ENCODE measurements at places on chromosomes 1 and 21.

DNA sequence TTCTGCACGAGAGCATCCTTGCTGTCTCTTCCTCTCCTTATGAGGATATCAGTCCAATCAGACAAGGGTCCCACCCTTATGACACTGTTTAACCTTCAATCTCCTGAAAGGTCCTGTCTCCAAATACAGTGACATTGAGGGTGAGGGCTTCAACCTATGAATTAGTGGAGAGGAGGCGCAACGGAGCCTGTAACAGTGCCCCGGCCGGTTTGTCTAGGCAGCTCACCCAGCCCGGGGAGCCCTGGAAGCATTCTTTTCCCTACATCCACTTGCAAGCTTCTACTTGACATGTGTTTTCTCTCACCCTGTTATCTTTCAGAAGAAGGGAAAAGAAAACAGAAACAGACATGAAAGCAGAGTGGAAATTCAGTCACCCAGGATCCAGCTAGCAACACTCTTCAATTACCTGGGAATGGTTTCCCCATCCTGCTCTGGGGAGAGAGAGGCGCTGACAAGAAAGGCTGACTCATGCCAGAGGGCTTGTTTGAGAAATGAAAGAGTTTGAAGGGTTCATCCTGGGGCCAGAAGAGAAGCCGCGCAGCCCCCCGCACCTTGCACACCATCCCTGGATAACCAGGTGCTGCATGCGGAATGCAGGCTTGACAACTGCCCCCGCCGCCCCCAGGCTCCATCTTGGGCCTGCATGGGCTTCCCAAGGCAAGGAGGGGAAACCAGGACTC, 394.9 kb downstream of the NPHP4 start:
- DNase-seq: no peak

- no peak for DNase-seq
Measured at GRCh38 chr1:61051719-61052394, 30.5 kb upstream of the NFIA start.

DNA sequence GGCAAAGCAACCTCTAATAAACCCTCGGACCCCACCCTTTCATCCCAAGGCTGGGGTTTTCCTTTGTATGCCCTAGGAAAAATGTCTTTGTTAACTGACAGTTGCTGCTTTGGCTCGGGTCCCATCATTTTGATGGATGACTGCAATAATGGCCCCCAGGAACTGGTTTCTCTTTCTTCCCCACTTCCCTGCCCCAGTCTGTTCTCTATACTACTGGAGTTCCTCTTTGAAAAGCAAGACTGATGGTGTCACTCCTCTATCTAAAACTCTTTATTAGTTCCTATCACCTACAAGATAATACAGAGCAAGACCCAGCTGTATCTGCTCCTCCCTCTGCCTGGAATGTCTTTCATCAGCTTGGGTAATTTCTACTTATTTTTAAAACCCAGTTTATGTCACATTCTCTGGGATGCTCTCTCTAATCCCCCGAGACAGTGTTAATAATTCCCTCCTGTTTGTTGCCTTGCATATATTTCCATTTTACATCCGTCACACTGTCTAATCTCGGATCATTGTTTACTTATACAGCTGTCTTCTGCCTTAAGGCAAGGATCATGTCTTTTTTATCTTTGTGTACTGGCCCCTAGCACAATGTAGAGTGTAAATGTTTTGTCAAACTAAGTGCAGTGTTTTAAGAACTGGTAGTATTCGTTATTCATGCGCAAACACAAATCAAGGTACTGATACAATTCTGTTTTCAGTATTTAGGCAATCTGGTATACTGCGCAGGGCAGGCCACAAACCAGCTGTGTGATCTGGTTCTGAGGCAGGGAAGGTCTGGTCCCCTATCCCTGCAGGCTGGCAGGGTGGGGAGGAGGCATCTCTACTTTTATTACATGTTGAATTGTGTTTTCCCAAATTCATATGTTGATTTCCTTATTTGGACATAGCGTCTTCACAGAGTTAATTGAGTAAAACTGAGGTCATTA, 16.1 kb downstream of the SLAMF1 start:
- DNase-seq: peak; percentile 48

DNA sequence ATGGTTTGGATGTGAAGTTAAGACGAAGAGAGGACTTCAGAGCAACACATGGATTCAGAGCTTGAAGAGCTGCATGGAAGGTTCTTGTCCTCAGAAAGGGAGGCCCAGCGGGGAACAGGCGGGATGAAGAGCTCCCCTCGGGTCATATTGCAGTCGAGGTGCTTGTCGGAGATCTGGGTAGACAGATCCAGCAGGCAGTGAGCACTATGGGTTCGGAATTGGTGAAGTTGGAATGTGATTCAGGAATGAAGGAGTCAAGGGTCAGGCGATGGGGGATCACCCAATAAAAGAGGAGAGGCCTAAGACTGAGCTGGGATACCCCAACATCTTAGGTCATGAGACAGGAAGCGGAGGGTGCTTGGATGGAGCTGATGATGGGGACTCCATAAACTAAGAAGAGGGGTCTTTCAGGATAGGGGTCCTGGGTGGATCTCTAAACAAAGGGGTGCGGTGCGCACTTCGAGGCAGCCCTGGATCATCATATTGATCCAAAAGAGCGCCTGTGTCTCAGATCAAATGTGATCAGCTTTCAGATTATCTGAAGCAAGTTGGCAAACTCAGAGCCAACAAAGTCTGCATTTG, 176.3 kb upstream of the VAMP3 start:
- DNase-seq: no peak

- no peak for DNase-seq
Measured at GRCh38 chr1:228547464-228547792, 60.2 kb downstream of the RNF187 start.

GRCh38 chr1:197017558-197018146, 40.3 kb downstream of the CFHR5 start:
- no peak for DNase-seq

DNA sequence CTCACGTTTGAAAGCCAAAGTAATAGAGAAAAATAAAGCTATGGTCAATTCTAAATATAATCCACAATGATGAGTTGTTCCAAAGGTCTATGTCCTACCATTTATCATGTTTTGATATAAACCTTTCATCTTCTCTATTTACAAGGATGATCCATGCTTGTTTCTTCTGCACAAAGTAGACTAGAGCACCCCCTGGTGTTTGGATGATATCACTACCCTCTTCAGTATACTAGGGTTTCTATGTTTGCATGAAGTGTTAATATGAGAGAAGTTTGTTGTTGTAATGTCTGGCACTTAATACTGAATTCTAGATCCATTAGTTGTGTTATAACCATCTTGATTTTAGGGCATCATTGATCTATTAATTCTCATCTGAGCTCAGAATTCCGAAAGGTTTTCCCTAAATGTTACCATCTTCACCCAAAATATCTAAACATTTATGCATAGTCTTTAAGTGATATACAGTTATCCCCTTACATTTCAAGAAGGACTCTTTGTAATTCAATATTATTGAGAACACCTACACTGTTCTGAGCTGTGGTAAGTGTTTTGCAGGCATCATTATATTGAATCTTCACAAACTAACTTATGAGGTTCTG, 21.1 kb downstream of the CLDN8 start:
- DNase-seq: peak; percentile 39

DNA sequence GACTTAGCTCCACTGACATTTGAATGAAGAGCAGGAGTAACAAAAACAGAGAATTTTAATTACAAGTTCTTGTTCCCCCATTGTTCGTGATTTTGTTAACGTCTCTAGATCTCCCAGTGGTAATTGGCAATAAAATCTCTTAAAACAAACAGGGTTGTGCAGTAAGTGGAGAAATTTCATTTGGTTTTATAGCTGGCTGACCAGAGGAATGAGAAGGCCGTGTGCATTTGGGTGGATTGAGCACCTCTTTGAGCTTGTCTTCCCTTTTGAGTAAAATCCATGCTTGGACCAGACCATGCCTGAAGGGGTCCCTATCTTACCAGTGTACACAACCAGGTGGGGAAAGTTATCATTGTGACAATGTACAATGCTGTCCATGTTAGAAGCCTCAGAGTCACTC, 137.8 kb downstream of the HIVEP3 start:
- no peak for DNase-seq

DNA sequence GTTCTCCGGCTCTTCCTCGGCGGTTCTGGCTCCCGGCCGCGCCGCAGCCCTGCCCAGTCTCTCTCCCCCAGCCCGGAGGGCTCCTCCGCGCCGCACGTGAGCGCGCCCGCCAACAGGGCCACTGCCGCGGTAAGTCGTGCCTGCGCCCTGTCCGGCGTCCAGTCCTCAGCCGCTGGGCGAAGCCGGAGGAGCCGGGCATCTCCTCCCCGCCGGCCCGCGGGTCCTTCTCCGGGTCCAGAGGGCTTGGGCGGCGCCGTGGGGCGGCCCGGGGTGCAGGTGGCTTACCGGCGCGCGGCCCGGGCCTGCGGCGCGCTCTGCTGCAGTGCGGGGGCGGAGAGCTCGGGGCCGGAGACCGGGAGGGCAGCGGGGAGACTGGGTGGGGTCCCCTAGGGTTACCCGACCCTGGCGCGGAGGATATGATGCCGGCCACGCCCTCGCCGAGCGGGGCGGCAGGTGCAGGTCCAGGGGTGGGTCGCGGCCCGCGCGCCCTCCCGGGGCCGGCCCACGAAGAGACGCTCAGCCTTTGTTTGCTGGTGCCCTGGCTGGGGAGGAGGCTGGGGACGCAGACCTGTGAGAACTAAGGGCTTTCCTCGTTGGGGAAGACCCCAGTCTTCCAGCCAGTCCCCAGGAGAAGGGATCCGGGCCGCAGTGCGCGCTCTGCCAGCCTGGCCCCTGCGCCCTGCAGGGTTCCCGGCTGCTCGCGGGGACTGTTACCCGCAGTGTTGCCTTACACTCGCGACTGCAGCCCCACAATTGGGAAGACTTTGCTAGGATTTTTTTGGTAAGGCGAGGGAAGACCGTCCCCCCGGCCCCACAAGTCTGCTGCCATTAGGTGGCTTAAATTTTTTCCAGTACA, at the start of gene DOP1B:
Gene DOP1B, plus strand, starts transcription at position 10 of the 856 bp plus-strand sequence. CDS start 7,910 bp downstream, outside the sequence.
- peak; percentile 64 for DNase-seq

GRCh38 chr1:195604287-195604686, 1004.0 kb downstream of the KCNT2 start:
- DNase-seq: no peak

GRCh38 chr1:245842106-245842505, 665.0 kb downstream of the SMYD3 start:
- DNase-seq: no peak

GRCh38 chr1:193270996-193271395, 84.6 kb upstream of the B3GALT2 start:
- no peak for DNase-seq

GRCh38 chr1:3258386-3259003, 189.5 kb downstream of the PRDM16 start:
- DNase-seq: no peak

DNA sequence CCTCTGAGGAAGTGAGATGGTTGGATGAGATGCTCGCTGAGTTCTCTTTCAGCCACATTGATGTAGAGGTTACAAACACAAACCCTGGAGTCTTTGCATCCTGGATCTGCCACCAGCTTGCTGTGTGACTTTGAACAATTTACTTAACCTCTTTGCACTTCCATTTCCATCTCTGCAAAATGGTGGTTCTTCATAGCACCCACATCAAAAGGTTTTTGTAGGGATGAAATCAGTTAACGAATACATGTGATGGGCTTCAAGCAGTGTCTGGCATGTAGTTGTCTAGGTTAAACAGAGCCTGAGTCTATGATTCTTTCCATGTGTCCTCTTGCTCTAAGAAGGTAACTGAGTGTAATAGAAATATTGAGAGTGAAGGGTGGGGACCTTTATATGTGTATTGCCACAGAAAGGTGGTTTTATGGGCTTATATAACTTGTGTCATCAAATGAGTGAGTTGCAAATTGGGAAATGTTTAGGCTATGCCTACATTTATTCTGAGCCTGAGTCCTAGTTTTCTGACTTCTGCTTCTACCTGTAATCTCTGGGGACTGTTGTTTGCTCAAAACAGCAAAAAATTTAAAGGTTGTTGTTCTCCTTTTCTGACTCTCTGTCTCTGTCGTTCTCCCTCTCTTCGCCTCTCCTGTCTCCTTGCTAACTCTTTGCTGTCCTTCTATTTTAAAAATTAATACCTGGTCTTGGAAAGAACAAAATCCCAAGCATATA, 27.3 kb upstream of the LRRN2 start:
- DNase-seq: no peak

- no peak for DNase-seq
Measured at GRCh38 chr1:56715156-56715555, 70.0 kb downstream of the PRKAA2 start.

GRCh38 chr1:164443836-164444235, 115.1 kb upstream of the PBX1 start:
- no peak for DNase-seq

DNA sequence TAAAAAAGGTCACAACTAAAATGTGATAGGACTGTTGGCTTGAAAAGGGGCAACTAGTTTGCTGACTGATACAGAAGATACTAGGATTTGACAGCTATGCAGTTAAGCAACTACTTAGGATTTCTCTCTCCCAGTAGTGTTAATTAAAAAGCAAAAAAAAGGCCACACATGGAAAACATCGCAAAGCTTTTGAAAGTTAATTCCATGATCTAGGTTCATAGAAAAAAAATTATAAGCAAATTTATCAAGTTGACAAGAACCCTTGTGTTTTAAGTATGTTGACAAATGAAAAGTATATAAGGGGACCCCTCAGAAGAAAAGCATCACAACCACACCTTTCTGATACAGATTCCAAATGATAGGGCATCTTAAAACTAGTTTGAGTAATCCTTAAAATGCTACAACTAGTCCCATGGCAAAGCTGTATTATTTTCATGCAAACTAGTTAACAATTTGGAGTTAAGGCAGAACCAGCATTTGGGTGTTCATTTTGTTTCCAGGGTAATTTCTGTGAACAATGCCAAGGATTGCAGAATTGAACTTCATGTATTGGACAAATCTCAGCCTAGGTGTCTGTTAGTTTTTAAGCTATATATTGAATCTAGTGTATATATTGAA, 4.1 kb downstream of the PNRC2 start:
- DNase-seq: no peak

GRCh38 chr21:36423771-36424433, 38.7 kb downstream of the CHAF1B start:
- DNase-seq: peak; percentile 67

GRCh38 chr1:234838182-234838581, 228.2 kb upstream of the IRF2BP2 start:
- peak; percentile 54 for DNase-seq

GRCh38 chr1:192497214-192497794, 78.3 kb upstream of the RGS1 start:
- DNase-seq: no peak

DNA sequence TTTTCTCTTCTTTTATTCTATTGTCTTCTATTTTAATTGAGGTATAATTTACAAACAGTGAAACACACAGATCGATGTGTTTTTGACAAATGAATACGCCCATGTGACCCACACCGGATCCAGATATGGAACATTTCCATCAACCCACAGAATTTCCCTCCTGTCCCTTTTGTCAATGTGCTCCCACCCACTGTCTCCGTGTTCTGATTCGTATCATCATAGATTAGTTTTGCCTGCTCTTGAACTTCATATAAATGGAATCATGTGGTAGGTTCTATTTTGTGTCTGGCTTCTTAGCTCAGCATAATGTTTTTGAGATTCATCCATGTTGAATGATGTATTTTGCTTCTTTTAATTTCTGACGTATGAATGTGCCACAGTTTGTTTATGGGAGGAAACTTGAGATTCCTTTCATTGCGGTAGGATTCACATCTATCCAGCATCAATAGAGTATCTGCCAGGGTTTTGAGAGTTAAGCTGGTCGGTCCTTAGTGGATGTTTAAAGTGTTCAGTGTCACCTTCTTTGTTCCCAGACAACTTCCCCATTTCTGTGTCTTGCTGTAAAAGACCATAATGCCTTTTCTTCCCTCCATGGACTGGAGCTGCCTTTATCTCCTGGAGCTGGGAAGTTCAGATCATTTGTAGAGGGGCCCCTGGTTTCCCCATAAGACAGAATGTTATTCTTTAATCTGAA, 14.7 kb downstream of the NAV1 start:
- DNase-seq: no peak

GRCh38 chr1:33001282-33001681, 35.4 kb downstream of the AK2 start:
- DNase-seq: no peak
